ENCODE measurements at places on chromosomes 12 and 14.

- DNase-seq, result peak; percentile 51
Measured at GRCh38 chr12:130973906-130974305, 20.2 kb downstream of the ADGRD1 start.

DNA sequence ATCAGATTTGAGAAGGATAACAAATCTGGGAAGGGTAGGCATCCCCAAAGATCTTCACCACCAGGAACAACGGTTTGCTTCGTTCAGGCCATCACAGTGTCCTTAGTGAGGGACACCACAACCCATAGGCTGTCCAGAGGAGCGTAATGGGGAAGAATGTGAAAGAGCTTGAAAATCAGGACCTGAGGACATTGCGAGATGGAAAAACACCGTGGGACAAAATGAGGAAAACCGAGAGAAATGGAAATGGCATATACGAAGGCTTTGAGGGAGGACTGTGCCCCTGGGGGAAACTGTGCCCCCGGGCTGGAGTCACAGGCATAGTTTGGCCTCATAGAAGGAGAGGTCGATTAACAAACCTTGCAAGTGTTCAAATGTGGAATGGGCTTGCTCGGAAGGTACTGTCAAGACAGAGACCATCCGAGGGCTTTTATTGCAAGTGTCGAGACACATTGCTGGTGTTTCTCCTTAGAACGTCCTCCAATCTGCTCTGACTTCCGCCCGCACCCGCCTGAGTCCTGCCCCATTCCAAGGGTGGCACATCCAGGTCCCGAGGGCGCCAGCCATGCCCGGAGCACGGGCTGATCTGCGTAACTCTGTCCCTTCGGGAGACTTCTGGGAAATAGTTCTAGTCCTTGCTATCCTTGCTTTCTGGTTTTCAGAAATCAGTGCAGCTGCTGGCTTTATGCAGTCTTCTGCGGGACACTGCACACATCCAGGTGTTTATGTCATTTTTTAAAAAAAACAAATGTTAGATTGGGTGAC, 885 bp upstream of the PALS1 start:
- DNase-seq, result peak; percentile 73

- DNase-seq, result no peak
Measured at GRCh38 chr12:54051874-54052437, 1.7 kb upstream of the HOXC4 start.

GRCh38 chr12:89339526-89339925, 12.8 kb downstream of the DUSP6 start:
- no peak for DNase-seq

- no peak for DNase-seq
Measured at GRCh38 chr12:30914986-30915591, 11.5 kb upstream of the TSPAN11 start.

DNA sequence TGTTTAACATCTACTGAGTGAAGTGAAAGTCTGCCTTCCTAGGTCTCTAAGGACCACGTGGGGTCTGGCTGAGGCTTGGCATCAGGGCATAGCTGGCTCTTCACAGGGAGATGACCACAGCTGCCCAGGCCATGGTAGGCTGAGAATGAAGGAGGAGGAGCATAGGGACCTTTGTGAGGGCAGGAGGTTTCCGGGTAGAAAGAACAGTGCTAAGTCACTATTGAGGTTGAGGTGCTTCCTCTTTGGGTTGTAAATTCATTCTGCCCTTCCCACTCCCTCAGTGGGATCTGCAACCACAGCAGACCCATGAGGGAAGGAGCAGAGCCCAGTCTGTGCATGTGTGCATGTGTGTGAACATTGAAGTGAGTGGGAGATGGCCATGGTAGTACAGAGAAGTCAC, 909.6 kb downstream of the VRK1 start:
- no peak for DNase-seq

DNA sequence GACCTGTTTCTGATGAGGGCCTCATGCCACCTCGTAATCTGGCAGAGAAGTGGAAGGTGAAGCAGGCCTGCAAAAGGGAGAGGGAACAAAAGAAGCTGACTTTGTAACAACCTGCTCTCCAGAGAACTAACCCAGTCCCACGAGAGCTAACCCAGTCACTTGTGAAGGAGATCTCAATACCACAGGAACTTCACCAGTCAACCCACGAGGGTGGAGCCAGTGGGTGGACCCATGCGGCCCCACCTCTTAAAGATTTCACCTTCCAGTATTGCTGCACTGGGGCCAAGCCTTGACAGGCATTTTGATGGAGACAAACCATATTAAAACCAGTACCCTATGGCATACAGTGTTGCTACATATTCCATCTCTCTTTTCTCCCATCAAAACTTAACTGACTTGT, 55.1 kb downstream of the SERPINA10 start:
- DNase-seq, result no peak

GRCh38 chr12:76340680-76341435, 7.4 kb downstream of the BBS10 start:
- no peak for DNase-seq

GRCh38 chr14:105864116-105864515, 337.7 kb downstream of the TMEM121 start:
- peak; percentile 28 for DNase-seq

DNA sequence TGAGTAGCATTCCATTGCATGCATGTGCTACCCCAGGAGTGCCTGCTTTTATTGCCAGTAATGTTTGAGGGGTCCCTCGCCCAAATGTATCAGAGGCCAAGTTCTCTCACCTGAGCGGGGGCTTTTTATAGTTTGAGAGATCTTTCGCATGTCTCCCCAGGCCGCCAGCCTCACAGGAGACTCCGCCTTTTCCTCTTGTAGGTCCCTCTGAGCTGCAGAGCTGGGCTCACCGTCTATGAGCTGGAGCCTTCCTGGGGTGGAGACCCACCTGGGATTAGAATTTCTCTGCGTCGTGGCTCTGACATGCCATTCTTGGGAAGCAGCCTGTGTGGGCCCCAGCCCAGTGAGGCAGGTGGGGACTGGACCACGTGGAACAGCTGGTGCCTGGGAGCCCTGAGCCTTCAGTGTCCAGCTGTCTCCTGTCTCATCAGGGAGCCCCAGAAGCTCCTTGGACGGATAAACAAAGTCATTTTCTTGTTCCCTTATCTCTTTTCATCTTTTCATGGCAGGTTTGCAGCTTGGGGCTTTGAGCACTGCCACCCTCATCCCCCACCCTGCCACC, 261.7 kb upstream of the CRY1 start:
- no peak for DNase-seq

DNA sequence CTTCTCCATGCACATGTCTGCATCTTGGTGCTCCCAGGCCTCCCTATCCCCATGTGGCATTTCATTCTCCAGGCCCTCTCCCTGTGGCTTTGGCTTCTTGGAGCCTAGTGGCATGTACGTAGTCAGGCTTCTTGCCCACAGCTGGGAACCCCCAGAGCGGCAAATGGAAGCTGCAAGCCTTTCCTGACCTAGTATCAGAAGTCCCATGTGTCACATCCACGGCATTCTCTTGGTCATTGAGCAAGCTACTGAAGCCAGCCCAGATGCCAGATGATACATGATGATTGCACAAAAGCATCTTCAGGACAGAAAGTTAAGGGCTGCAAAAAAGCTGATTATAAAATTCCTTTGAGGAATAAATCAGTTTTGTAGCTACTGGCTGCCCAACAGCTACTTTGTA, 154.9 kb downstream of the PELI2 start:
- DNase-seq, result no peak

GRCh38 chr12:77031745-77032144, 33.6 kb downstream of the E2F7 start:
- no peak for DNase-seq

DNA sequence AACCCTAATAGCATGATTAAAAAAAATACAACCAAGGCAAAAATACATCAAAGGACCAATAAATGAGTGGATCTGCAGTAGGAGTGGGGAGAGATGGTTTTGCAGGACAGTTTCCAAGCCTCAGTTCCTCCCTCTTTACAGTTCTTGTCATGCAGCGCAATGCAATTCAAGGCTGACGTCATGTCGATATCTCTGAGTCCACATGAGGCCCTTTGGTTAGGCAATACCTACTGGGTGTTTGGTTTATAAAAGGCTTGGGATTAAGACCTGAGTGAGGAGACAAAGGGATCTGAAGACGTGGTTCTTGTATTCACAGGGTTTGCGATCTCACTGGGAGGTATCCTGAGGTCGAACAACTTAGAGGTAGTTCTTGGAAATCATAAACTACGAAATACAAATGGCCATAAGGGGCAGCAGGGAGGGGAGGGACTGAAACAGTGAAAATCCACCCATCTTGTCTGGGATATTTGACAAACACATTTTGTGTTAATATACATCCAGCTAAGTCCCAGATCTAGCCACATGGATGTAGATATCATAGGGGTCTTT, 441.0 kb downstream of the FUT8 start:
- DNase-seq, result no peak

GRCh38 chr12:2231011-2231595, 178.3 kb downstream of the CACNA1C start:
- no peak for DNase-seq

GRCh38 chr14:90511252-90511651, 114.4 kb downstream of the CALM1 start:
- DNase-seq, result no peak

DNA sequence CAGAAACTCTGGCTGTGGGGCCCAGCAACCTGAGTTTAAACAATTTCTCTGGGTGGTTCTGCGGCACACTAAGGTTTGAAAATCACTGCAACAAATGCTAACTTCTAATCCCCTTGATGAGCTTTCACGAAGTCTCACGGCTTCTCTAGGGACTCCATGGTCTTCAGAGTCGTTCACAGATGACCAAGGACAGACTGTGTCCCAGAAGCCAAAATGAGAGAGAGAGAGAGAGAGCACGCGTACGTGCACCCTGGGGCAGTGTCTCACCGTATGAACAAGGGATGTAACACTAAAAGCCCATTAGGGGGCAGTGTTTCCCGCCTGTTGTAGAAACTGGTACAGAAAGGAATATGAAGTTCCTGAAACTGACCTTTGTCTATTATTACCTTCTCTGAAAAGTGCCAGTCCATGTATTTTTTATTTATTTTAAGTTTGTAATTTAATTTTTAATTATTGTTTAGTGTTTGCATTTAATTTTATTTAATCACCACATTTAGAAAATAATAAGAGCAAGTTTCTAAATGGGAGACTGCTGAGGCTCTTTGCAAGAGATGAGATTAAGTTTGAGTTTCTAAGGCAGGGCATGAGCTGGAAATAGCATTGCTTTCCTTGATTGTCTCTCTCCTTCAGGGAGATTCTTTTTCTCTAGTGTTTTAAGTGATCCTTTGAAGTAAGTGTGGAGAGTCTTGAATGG, 3.4 kb downstream of the APOLD1 start:
- DNase-seq, result peak; percentile 74

GRCh38 chr12:19647806-19648556, 208.7 kb downstream of the AEBP2 start:
- no peak for DNase-seq

GRCh38 chr12:124713436-124714082, 146.1 kb upstream of the NCOR2 start:
- DNase-seq, result no peak

GRCh38 chr14:69713993-69714679, 52.8 kb upstream of the SRSF5 start:
- DNase-seq, result no peak

- no peak for DNase-seq
Measured at GRCh38 chr14:24377126-24377525, 9.1 kb downstream of the NFATC4 start.

- no peak for DNase-seq
Measured at GRCh38 chr14:105486163-105486973, at the start of gene CRIP1. Gene CRIP1 (plus strand): TSS chr14:105486886. CDS start chr14:105487260, 374 bp downstream.

DNA sequence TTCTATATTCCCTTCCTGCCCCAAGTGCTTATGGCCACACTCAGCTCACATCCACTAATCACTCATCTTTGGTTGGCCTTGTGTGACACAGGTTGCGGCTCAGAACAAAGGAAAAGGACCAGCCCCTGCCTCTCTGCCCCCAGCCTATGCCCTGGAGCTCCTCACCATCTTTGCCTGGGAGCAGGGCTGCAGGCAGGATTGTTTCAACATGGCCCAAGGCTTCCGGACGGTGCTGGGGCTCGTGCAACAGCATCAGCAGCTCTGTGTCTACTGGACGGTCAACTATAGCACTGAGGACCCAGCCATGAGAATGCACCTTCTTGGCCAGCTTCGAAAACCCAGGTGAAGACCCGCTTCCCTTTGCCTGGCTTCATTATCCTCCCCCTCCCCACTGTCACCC, 15.8 kb upstream of the OAS2 start:
- no peak for DNase-seq

DNA sequence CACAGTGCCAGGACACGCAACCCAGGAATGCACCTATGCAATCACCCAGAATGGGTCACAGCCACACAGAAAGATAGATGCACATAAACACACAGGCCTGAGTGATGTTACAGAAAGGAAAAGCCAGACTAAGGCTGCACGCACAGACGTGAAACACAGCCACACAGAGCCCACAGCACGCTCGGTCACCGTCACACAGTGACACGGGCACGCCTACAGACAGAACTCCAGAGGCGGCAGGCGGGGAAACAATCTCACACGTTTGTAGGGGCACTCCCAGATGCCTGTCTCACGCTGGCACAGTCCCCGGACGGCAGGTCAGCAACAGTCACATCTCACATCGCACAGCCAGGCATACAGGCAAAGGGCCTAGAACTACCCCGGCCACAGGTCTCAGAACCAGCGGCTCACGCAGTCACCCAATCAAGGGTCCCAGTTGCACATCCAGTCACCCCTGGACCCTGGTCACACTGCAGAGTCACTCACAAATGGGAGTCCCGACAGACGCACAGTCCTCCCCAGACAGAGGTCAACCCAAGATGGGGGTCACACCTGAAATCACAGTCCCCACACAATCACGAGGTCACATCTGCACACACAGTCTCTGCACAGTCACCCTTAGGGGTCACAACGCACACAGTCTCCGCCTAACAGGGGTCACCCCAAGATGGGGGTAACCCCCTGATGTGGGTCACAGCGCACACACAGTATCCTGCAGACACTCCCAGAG, 790 bp downstream of the SSH1 start:
- DNase-seq, result peak; percentile 79

DNA sequence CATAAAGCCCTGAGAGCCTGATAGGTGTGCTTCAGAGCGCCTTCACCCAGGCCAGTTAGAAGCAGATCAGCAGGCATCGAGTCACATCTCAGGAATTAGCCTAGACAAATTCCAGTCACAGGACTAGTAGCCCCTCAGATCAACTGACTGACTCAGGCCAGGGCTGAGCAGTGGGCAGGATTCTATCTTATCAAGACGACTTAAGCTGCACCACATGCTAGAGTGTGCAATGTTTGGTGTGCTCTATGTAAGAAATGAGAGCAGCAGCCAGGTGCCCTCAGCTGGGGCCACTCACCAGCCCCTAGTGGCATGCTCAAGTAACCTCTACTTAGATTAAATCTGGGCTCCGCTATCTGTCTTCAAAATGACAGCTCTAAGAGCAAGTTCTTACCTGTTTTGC, 19.7 kb upstream of the NGB start:
- no peak for DNase-seq

- no peak for DNase-seq
Measured at GRCh38 chr12:63066136-63066535, 84.9 kb downstream of the AVPR1A start.

GRCh38 chr12:122023339-122024131, 1.9 kb downstream of the BCL7A start:
- peak; percentile 79 for DNase-seq

- no peak for DNase-seq
Measured at GRCh38 chr12:122937622-122938091, 28.6 kb downstream of the ABCB9 start.
